ENCODE measurements at places on chromosomes 5 and 9. TPM values are rescaled to one million over a fixed set of nuclear protein-coding genes. Genes with fewer than 3 reads are reported as not detected.

DNA sequence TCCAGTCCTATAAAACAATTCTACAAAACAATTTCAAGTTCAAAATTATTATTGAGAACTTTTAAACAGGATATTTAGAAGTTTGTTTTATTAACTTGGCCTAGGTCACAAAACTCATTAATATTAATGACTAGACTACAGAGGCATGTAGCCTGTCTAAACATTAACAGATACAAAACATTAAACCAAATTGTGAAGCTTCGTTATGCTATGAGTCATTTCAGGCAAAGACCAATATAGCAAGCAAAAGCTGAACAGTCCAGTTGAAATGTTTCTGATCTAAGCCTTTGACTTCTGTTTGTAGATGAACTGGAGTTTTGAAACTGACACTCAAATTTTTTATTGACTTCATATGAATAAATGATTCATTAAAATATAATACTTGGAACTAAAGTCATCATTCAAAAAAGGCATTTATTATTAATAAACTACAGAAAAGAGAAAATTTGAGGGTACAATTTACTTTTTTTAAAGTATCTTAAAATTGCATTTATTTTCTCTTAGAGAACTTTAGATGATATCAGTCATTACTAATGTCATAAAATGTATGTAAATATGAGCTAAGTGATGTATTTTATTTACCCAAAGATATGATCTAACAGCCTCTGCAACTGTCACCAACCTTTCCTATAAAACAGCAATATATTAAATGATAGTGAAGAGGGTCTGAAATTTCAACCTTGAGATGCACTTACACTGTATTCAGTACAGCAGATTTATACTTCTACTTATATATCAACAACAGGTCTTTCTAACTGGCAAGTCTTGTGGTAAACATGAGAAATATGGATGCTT, 188.8 kb downstream of the COMMD10 start:
- H3K27me3 ChIP-seq = no peaks in the 10 kb centered on the region
- no peak overlapping the region for H3K27ac ChIP-seq
- no peaks in the 10 kb centered on the region for H3K4me1 ChIP-seq
- no peaks in the 10 kb centered on the region for H3K36me3 ChIP-seq
- DNase-seq = no peak

SEMA4D gene
- 321 TPM for total RNA-seq

BTNL8 gene
- total RNA-seq = not detected

SPAG8 gene
- total RNA-seq = 1.5 TPM
